Endothelial cell of umbilical vein (primary cell): ENCODE measurements at places on chromosomes 5 and 9.

DNA sequence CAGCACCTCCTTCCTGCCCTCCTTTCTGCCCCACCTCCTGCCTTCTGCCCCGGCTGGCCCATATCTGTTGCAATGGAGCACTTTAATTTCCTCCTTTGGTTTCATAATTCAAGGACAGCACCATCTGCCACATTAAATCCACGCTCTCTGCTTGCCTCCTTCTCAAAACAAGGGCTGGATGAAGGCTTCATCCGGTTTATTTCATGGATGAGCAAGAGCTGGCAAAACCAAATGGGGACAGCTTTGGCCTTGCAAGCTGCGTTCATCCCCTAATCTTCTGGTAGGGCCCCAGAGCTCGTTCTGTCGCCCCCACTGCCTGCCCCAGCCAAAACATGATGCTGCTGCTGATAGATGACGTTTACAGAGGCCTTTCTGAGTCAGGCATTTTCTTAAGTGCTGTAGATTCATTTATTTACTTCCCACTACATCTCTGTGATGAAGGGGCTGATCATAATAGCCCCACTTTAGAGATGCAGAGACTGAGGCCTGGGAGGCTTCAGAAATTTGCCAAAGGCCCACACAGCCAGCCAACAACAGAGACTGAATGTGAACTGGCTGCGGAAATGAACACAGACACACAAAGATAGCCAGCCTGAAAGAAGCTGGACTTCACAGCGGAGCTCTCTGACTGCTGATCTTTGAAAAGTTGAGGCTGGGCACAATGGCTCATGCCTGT, 115.6 kb upstream of the CPEB4 start:
- no peak for DNase-seq

DNA sequence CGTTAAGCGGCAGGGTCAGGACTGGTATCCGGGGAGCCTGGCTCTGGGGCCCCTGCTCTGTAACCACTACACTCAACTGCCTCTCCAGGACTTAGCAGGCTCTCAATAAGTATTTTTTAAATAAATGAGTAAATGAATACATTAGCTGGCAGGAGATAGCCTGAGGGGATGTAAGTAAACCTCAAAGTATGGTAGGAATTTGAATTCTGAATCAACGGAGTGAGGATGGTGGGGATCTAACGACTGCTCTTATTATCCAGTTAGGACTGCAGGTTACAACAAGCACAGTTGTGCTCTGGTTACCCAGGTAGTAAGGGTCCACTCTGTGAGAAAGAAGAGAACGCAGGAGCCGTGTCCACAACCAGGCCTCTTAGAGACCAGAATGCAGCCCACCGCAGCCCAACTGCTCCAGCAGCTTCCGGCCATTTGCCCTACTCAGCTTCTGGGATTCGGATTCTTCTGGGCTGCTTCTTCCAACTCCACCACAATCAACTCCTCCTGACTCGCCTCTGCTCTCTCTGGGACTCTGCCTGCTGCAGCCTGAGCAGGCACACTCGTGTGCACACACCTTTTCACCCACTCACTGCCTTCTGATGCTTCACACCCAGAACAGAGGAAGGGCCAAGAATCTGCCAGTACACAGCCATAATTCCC, 52.6 kb downstream of the MED27 start:
- DNase-seq = no peak

DNA sequence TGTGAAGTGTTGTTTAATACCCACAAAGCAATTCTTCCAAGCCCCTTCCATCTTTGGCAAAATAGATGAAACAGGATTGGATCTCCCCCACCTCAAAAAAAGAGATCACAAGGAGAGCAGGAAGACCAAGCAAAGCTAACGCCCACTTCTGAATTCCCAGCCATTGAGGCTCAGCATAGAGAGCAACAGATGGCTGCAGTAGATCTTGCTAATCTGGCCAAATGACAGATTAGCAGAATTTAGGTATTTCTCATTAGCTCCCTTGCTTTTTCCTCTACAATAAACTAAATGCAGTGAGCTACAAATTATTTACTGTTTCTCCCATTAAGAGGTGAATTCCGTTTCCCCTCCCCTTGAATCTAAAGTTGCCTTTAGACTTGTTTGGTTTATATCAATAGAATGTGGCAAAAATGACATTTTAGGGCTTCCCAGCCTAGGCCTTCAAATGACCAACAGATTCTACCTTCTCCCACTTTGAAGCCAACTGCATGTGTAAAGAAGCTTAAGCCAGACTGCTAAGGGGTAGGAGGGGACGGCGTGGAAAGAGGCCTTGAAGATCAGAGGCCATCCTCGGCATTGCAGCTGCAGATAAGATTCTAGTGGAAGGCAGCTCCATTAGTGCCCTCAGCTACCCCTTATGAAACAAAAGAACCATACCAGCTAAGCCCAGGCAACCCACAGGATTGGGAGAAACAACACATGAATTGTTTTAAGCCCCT, 56.8 kb upstream of the CPEB4 start:
- no peak for DNase-seq

- no peak for DNase-seq
Measured at GRCh38 chr9:99234618-99235017, 12.5 kb downstream of the SEC61B start.

- DNase-seq = no peak
Measured at GRCh38 chr5:145947581-145947980, 11.2 kb downstream of the SH3RF2 start.

GRCh38 chr5:97909541-97909940, 726.5 kb upstream of the RIOK2 start:
- DNase-seq = no peak

DNA sequence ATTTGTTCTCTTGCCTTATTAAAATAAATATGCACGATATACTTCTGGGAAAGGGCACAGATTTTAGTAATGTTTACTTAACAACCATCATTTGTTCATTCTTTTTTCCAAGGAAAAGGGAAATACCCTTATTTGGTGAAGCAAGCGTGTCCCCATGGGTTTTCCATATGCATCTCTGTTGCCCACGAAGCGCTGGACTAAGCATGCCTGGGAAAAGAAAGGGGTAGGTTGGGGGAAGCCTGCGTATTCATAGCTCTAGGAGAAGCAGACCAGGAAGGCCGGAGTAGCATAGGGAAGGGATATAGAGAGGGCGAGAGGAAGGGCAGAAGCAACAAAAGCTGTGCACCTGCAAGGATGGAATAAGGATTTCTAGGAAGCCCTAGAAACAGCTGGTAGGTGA, 61.8 kb upstream of the ACO1 start:
- DNase-seq = no peak

- DNase-seq = peak; percentile 20
Measured at GRCh38 chr9:69916950-69917349, 96.3 kb downstream of the CFAP95 start.

GRCh38 chr9:16062542-16063240, 509.8 kb downstream of the CCDC171 start:
- DNase-seq = peak; percentile 5

GRCh38 chr5:125005266-125005665, 258.8 kb upstream of the ZNF608 start:
- peak; percentile 55 for DNase-seq

DNA sequence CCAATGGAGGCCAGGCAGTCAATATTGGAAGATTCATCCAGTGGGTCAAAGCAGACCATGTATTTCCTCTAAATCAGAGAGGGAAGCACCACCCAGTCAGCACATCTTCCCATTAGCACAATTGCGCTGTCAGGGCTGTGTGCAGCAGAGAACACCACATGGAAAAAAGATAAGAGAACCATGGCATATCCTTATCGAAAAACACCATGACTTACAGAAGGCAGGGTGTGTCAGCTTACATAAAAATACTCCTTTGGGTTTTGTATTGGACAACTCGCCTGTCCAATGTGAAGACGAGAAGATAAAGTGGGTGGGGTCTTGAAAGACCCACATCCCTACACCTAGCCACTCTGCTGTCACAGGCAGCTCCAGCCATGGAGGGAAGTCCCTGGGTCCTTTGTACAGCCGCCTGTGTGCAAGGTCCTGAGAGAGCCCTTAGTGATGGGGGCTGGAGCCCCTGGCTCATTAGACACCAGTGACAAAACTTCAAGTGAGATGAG, 71.9 kb upstream of the SPATA31E1 start:
- DNase-seq = no peak

DNA sequence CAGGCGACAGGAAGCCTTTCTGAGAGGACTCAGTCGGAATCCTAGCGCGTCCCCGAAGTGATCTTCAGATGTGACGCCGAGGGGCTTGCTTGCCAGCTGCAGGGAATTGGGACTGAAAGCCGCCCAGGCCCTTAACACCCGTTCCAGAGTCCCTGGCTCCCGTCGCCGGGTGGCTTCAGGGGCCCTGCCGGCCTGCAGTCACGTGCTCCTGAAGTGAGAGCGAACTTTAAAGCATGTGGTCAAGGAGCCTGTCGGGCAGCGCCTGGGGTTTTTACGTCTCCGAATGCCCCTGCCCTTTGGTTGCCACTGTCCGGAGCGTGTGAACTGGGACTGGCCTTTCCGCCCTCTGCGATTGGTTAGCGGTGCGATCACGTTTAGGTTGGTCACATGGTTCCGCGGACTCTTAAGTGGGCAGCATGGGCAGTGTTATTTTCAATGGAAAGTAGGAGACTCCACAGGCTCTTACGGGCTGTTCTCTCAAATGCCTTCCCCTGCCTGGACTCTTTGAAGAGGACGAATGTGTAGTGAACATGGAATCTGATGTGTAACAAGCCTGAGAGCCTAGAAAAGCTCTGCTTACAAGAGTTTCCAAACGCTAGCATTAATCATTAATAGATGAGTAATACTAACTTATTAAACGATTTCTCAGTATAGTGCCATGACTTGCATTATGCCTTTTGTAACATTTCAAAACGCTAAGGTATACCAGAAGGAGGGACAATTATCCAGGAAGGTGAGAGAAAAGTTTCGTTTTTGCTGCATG, 1.9 kb downstream of the VLDLR start:
- DNase-seq = peak; percentile 35

DNA sequence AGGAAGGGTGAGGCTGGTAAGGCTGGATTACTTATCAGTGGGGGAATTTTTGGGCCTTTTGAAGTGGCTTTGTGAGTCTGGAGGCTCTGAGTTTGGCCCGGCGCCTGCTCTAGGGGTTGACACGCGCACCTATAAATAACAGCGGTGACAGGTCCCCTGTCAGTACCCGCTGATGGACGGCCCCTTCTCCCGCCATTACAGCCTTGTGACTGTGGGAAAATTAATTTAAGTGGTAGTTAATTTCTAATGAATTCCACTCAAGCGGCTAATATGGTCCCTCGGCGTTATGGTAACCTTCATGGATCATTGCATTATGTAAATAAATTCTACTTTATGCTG, 16.5 kb downstream of the MRPL36 start:
- DNase-seq = no peak

DNA sequence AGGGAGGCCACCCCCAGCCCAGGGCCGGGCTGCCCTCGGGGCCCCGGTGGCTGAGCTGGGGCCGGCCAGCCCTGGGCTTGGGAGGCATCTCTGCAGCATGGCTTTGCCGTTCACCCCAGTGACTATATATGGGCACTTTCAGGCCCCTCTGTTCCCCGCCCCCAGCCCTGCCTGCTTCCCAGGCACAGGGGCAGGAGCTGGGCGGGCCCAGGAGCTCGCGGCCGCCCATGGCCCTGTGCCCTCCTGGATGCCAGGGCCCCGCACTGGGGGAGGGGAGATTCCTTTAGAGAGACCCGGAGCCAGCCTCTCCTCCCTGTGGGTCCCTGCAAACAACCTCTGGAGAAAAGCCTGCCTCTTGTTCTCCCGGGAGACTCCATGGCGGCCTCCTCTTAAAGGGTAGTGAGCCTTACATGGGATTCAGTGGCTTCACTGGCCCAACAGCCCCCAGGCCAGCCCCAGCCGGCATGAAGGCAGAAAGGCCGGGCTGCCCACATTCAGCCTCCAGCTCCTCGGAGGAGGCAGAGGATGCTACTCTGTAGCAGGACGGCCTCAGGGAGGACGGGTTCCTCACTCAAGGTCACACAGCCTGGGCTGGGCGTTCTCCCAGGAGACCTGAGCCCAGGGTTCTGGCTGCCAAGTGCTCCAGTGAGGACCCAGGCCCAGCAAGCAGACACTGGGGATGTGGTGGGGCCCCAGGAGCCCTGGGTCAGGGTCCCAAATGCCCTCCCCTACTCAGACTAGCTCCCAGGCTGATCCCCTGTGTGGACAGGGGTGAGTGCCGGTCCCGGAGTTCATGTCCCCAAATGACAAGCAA, 4.1 kb downstream of the NACC2 start:
- no peak for DNase-seq

DNA sequence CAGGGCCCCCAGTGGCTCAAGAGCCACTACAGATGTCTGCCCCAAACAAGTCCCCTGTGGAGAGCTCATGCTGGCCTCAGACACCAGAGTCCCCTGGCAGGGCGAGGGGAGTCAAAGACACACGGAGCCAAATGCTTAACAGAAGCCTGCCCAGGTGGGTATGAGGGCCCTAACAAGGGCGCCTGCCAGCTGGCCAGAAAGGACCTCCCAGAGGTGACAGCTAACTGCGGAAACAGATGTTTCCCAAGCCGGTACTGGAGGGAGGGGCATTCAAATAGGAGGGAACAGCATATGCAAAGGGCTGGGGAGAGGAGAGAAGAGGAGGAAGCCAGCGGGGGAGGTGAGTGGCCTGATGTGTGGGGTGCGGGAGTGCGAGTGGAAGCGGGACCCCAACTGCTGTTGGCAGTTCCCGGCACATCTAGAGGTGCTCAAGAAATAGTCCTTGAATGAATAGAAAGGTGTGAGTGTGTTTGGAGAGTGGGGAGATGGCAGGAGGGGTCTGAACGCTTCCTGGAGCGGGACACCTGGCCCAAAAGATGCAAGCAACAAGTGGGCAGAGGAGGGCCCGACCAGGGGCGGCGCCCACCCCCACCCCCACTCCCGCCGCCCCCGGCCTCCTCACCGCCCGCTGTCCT, 824 bp downstream of the MXD3 start:
- DNase-seq = peak; percentile 71

GRCh38 chr9:130711469-130711868, 17.9 kb downstream of the EXOSC2 start:
- DNase-seq = no peak

- DNase-seq = no peak
Measured at GRCh38 chr5:887947-888637, 4.5 kb downstream of the BRD9 start.

DNA sequence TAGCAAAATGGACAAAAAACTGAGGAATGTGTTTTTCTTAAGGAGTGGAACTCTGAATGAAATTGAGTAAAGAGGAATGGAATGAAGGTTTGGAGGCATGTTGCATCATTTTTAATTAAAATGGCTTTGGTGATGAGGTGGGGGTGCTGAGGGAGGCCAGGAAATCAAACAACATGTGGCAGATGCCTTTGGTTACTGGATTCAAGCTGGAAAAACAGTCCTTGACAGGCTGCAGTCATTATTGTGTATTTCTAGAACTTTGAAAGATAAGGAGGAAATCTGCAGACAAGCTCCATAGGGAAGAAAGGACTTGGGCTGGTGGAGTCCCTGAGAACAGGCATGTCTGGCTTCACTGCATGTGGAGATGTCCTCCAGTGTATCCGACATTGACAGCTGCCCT, 203.5 kb upstream of the HAPLN1 start:
- peak; percentile 40 for DNase-seq

DNA sequence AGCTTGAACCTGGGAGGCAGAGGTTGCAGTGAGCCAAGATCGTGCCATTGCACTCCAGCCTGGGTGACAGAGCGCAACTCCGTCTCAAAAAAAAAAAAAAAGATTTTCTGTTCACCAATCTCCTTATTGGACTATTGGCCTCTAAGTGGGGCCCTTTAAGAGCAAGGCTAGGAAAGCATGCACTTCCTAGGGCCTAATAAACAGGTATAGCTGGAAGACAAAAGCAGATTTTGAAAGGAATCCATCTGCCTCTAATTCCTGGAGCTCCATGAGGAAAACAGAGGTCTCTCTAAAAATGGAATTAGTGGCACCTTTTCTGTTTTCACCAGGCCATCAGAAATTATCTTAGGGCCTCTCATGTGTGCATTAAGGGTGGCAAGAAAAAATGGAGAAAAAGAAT, 70.0 kb downstream of the RGMB start:
- DNase-seq = no peak

GRCh38 chr9:129095908-129096307, 14.7 kb downstream of the CRAT start:
- no peak for DNase-seq
